NCI-H2227 treated with DMSO at 0.1 percent for 48 hours (cell line): ENCODE measurements at places on chromosomes 7 and 10.

DNA sequence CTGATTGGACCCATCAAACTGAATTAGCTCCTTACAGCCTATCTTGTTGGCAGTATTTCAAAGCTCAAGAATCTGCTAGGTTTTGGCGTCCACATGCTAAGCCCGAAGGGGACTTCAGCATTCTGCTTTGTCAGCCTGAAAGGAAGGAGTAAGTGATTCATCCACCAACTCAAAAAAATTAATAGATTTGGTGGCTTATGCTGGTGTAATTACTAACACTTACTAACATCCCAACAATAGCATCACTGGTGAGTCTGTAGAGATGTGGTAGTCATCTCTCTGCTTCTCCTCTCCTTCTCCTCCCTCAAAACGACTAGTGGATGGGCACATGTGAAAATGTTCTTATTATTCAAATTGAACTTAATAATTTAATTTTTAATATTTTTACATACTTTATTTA is 53.8 kb upstream of the EGR2 start:
- no peak for DNase-seq

DNA sequence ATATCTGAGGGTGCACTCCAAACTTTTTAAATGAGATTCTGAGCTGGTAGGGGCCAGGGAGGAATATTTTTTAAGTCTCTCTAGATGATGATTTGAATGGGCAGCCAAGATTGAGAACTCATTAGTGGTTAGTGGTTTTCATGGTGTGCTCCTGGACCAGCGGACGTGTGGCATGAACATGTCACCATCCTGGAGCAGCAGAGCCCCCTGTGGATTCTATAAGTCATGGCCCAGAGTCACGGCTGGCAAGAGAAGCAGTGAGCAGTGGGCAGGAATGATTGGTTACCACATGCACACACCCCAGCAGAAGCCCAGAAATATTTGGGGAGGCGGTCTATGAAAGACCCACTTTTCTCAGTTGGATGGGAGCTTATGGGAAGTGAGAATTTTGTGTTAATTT is 21.2 kb upstream of the UCN3 start:
- DNase-seq: no peak

DNA sequence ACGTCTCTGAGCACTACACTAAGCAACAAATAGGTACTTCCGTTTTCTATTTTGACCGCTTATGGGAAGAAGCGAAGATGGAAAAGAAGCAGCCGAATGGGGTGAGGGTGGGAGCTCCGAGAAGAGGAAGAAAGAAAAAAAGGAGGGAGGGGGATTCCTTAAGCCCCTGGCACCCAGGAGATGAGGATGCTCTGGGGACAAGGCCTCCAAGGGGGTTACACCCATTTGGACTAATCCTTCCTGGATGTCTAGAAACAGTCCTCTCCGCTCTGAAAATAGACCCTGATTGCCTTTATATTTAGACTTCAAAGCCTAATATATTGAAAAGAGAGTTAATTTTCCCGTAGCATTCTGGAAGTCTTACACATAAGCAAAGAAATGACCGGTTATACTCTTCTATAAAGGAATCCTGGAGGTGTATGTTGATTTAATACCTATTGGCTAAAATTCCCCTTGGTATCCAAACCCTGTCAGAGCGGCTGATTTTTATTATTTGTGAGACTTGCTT is 676 bp upstream of the HTR7 start:
- DNase-seq: no peak

- DNase-seq: no peak
Measured at GRCh38 chr10:4353964-4354363, 472.0 kb upstream of the AKR1E2 start.

- no peak for DNase-seq
Measured at GRCh38 chr7:69213878-69214277, 384.4 kb upstream of the AUTS2 start.

DNA sequence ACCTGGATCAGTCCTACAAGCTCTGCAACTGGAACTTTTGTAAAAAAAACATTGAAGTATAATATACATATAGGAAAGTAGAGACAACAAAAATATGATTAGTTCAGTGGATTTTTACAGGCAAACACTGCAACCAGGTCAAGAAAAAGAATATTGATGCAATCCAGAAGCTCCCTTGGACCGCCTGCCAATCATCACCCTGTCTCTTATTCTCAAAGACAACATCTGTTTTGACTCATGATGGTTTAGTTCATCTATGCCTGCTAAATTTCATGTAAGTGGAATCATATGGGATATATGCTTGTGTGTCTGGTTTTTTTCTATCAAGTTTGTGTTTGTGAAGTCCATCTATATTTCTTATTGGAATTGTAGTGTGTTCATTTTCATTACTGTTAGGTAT is 7.7 kb upstream of the HYCC1 start:
- no peak for DNase-seq

DNA sequence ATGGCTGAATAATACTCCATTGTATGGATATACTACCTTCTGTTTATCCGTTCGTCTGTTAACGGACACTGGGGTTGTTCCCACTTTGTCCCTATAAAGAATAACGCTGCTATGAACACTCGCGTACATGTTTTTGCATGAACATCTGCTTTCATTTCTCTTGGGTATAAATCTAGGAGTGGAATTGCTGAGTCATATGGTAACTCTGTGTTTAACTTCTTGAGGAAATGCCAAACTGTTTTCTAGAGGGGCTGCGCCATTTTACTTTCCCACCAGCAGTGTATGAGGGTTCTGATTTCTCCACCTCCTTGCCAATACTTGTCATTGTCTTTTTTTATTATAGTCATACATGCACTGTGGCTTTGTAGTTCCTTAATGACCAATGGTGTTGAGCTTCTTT is 20.6 kb upstream of the RASSF4 start:
- DNase-seq: no peak
